NCI-H510A treated with DMSO at 0.1 percent for 48 hours (cell line): ENCODE measurements at places on chromosomes 13 and 19.

- no peak for DNase-seq
Observed at GRCh38 chr19:47056411-47056810, 8.0 kb upstream of the TMEM160 start.

DNA sequence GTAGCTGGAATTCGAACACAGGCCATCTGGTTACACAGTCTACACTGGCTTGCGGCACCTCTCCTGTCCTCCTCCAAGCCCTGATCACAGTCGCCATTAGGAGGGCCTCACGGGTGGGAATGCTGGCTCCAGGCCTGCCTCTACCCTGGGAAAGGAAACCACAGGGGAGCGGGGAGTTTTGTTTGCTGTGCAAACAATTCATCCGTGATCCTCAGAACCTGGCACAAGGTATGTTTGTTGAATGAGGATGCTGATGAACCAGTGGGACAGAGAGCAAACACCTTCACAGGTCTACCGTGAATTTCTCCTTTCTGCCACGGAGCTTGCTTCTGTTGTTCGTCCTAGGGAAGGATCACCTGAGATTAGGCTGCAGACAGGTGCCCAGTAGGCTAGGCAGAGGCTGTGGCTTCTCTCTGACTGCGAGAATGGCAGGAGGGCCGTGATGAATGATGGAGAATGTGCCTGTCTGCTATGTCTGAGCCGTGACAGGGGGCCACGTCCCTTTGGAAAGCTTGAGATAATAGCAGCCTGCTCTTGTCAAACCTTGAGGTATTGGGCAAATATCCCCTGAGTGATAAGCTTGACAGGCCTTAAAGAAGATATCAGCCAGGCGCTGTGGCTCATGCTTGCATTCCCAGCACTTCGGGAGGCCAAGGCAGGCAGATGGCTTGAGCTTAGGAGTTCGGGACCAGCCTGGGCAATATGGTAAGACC, 36.7 kb downstream of the PIN1 start:
- DNase-seq: peak; percentile 25

DNA sequence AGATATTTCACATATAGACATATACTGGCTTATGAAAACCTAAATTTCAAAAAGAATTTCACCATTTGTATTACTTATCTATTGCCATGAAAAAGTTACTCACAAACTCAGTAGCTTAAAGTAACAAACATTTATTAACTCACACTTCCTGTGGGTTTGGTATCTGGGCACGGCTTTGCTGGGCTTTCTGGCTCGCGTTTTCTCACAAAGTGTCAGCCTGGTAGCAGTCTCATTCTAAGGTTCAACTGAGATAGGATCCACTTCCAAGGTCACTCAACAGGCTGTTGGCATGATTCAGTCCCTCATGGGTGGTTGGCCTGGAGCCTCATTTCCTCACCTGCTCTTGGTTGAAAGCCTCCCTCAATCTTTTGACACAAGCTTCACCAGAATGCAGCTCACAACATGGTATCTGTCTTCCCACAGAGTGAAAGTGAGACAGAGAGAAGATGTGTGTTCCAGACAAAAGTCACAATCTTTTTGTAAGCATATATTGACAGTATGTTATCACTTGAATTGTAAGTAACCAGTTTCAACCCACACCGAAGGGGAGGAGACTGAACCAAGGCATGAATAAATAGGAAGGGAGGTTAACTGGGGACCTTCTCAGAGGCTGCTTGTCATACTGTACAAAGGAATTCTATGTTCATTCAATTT, 1065.8 kb upstream of the SPRY2 start:
- no peak for DNase-seq

DNA sequence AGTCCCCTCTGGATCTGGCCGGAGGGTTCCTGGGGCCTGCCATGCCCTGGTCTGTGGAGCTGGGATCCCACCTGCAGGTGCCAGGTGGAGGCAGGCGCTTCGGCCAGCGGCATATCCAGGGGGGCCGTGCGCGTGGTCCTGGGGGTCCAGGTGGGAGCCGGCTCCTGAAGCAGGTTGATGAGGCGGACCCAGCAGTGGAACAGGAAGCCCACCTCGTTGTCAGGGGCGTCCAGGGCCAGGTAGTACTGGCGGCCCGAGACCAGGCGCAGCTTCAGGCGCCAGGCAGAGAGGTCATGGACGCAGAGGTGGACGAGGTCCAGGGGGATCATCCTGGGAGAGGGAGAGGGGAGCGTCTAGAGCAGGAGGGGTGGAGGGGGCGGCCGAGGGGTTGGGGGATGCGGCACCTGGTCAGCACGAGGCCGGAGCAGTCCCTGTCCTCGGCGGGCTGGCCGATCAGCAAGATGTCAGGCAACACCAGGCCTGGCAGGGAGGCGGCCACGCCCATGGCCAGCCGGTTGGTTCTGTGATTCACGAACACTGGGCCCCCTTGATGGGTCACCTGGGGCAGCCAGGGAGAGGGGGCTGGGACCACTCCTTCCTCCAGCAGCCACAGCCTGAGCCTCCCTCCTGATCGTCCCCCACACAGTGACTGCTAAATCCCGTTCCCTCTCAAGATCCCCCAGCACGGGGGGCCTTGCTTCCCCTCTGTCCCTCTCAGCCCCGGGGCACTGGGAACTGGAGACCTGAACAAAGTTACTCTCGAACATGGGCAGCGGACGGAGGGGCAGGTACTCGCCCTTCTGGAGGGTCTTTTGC, 678 bp downstream of the GARIN5B start:
- DNase-seq: no peak

GRCh38 chr19:45147835-45148676, 12.7 kb downstream of the NKPD1 start:
- no peak for DNase-seq

GRCh38 chr13:114118086-114118485, 14.3 kb downstream of the RASA3 start:
- DNase-seq: no peak

DNA sequence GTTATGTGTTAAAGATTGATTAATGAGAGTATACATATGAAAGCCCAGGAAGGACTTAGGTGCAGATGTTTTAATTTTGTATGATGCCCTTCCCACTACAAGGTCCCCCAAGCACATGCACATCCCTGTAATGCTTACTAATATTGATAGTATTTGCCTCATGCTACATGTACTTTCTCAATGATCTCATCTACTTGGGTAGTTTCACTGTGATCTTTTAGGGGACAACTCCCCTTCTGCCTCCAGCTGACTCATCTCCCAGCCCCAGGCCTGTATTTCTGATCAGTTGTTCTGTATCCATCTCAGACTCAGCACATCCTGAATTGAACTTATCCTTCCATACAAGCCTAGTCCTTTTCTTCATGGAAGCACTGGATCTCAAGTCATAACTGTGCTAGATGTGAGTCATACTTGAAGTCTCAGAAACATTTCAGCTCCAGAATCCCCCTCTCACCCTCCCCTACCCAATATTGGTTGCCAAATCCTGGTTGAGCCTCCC, 49.4 kb upstream of the INTS6 start:
- no peak for DNase-seq

GRCh38 chr13:40438022-40438680, 228.3 kb downstream of the FOXO1 start:
- DNase-seq: no peak

GRCh38 chr19:6812612-6813011, 40.1 kb downstream of the VAV1 start:
- DNase-seq: no peak

GRCh38 chr13:113855012-113855921, 8.6 kb downstream of the GAS6 start:
- DNase-seq: no peak

DNA sequence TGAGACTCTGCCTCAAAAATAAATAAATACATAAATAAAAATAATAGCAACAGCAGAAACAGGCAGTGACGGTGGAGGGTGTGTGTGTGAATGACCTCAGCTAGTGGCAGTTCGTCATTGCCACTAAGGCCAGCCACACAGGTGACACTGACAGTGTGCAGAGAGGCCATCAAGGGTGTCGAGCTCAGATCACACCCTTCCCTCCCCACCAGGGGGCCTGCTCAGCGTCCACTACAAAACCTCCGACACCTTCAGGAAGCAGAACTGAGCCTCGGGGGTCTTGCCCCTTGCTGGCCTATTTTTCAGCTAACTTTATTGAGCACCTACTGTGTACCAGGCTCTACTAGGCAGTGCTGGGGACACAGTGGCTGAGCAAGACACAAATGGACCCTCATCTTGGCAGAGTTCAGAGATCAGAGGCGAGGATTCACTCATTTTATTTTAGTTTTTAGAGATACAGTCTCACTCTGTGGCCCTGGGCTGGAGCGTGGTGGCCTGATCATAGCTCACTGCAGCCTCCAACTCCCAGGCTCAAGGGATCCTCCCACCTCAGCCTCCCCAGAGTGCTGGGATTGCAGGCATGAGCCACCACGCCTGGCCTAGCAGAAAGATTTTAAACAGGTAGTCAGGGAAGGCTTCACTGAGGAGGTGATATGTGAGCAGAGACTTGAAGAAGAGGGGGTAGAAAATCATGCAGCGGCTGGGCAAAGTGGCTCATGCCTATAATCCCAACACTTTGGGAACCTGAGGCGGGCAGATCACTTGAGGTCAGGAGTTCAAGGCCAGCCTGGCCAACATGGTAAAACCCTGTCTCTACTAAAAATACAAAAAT, 30.3 kb upstream of the SEMA6B start:
- DNase-seq: peak; percentile 12

DNA sequence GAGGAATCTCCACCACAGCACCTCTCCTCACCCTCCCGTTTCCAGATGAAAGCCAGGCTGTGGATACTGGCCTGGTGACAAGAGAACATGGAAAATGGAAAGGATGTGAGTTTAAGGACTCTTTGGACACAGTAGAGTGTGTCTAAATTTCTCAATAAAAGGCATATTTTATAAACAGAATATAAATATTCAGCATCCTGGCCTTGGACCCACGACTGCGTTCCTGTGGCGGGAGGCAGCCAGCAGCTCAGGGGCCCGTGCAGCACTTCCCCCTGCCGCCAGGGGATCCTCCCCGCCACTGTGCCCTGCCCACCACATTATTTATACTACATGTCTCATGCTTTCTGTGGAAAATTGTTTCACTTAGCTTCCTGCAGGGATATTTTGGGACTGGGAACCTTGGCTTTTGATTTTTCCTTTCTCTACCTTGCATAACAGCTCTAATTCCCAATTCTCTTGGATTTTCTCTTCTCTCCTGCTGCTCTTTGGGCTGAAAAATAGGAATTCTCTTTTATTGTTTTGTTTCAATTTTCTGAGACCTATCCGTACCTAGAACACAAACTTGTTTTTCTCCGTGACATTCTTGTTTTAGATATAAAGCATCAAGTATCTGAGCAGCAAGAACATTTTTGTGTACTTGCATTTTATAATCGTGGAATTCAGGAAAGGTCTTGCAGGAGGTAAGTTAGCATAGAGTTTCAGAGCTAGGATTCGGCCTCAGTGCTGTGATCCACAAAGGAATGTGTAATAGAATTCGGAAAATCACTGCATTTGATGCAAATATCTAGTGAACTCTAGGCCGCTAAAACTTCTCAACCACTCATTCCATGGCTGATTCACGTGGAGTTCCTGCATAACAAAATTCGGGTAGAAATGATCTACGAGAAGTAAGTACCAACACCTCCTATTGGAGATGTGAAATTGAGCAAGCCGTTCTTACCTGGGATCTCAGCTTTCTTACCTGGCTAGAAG, 107.7 kb upstream of the SPATA13 start:
- no peak for DNase-seq

- DNase-seq: peak; percentile 73
Observed at GRCh38 chr13:76816394-76816793, 69.8 kb downstream of the KCTD12 start.

DNA sequence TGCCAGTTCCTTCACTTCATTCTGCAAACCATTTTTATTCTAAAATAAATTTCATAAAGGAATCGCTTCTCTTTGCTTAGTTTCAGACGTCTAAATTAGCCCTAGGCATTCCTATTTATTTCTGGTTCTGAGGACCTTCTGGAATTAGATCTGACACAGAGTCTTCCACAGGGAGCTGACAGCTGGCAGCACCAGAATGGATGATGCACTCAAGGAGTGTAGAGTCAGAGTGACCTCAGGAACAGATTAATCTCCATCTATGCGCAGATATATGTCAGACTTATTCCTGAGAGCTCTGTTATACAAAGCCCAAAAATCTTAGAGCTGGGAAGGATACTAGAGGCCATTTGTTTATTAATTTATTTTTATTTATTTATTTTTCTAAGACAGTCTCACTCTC, 450.8 kb downstream of the HS6ST3 start:
- DNase-seq: no peak

DNA sequence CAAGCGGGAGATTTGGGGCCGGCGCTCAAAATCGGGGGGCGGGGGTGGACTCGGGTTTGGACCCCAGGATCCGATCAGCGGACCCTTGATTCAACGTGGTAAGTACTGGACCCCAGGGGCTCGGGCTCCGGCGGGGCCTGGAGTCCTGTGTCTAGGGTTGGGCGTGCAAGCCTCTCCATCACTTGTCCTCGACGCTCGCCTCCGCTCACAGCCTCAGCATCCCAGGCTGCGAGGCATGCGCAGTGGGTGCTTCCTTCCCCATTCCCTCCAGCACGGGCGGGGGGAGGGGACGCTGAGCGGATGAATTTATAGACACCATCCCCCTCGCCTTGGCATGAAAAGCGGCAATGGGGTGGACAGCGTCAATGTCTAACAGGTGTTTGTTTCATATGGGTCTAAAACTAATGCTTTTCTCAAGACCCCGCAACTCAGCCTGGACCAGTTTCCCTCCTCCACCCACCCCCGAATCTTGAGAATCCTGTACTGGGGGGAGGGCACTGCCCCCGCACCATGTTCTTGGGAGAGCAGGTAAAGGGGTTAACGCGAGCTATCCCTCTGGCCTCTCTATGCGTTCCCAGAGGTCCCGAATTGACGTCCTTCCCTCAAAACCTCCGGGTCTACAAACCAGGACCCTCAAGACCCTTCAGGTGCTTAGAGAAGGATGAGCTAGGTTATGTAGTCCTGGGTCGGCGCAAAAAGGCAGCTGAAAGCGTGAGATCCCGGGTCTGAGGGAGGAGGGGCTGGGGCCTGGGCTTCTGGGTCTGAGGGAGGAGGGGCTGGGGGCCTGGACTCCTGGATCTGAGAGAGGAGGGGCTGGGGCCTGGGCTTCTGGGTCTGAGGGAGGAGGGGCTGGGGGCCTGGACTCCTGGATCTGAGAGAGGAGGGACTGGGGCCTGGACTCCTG, 579 bp downstream of the CPT1C start:
- DNase-seq: peak; percentile 86

DNA sequence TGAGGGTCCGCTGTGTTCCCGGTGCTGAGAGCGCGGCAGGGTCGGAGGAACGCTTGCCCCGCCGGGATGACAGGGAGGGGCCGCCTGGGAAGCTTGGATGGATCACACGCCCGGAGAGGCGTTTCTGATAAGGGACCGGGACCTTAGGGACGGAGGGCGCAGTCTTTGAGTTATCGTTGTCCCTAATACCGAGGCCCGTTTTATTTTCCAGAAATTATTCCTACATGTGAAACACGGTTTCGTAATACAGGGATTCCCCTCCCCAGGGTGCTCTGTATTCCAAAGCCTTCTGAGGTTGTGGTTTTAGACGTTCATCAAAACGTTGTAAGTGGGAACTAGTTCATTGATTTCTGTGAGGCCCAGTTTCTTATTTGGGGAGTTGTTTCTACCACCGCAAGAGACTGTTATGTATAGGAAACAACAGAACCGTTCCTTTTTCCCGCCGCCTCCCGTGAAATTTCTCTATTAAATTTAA, 752 bp downstream of the PDCD5 start:
- no peak for DNase-seq
